ENCODE measurements at places on chromosomes 5 and 9.

GRCh38 chr5:24737163-24737562, 92.4 kb upstream of the CDH10 start:
- DNase-seq: no peak

GRCh38 chr5:43638546-43638945, 35.6 kb downstream of the NNT start:
- DNase-seq: no peak

- no peak for DNase-seq
Measured at GRCh38 chr5:41637424-41637823, 127.0 kb upstream of the PLCXD3 start.

DNA sequence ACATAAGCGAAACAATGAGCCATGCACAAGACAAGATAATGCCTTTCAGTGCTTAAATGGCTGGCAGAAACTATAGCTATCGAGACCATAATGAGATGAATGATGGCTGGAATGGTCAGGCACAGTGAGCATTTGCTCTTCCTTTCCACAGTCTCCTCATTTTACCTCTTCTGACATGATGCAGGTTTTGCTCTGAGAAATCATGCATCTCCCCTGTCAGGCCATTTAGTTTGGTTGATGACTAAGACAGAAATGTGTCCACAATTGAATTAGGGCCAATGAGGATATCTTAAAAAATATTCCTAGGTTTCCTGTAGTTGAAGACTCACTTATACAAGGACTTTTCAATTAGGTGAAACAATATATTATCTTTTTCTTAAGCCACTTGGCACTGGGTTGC, 475.1 kb downstream of the TMEM232 start:
- no peak for DNase-seq

DNA sequence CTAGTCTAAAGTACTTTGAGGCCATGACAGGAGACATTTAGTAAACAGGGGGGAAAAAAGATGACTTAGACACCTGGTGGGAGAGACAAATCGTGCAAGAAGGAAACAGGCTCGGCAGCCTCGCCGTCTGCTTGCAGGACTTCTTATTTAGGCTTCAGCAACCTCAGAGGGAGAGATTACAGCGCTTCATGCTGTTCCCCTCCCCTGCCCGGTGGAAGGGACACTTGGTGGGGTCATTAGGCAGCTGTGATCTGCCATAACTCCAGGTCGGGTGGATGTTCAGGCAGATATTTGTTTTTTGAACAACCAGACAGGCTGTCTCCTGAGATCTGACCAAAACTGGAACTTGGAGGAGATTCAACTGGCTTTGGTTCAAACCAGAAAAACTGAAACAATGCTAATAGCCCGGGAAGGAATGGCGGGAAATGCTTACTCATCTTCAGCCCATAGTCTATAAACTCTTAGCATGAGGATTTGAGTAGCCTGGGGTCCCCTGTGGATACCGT, 38.1 kb upstream of the CD180 start:
- no peak for DNase-seq

GRCh38 chr9:9299134-9299533, 1313.7 kb downstream of the PTPRD start:
- no peak for DNase-seq

- no peak for DNase-seq
Measured at GRCh38 chr9:94931740-94932139, 205.2 kb downstream of the AOPEP start.

- DNase-seq: no peak
Measured at GRCh38 chr9:108413809-108414208, 442.0 kb downstream of the ACTL7B start.

GRCh38 chr9:7534211-7534935, 265.2 kb downstream of the DMAC1 start:
- no peak for DNase-seq

DNA sequence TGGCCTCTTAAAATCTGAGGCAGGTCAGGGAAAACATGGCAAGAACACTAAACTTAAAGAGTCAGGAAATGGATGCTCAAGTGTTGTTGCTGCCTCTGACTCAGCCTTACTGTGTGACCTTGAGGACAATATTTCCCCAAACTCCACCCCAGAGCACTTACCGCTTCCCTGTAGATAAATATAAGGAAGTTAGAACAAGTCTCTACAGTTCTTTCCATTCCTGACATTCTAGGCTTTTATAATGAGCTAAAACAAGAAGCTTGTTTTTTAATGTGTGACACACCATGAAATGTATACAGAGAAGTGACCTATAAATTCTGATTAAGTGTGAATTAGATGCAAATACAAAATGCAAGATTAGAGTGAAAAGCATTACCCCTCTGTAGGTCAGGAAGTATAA, 129.3 kb downstream of the GRIA1 start:
- no peak for DNase-seq

DNA sequence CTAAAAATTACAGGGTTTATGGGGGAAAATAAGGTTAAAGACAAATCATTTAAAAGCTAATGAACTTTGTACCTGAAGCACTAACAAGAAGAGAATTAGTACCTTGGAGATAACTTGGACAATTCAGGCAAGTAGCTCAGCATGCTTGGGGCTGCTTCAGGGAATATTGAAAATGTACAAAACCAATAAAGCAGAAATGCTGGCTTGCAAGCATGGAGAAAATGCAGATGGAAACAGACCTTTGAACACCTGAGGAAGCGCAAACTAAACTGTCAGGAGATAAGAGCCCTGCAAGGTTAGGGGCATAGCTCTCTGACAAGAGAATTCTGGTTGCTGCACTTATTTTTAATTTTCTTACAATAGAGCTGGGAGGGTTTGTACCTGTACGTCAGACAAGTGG, 42.6 kb upstream of the C5orf47 start:
- DNase-seq: no peak

- DNase-seq: no peak
Measured at GRCh38 chr9:20405078-20405477, 217.2 kb downstream of the MLLT3 start.

- DNase-seq: no peak
Measured at GRCh38 chr5:132540764-132541163, 2.6 kb downstream of the IL5 start.

Data from stimulated activated CD8-positive, alpha-beta memory T cell treated with anti-CD3 and anti-CD28 coated beads, Interleukin-7, amount 100 ng/mL, for 24 hours (primary cell).